Upper lobe of right lung (tissue), 1 donor: ENCODE measurements at places on chromosomes 1 and 21. TPM values are rescaled to one million over a fixed set of nuclear protein-coding genes. Genes with fewer than 3 reads are reported as not detected.

PADI2 gene
- total RNA-seq: 20.0 TPM

GRCh38 chr1:83999316-83999819 is 436 bp upstream of the TTLL7 start:
- peak; percentile 88 for DNase-seq

GRCh38 chr1:159187647-159188374 is 16.4 kb downstream of the CADM3 start:
- no peak for DNase-seq

DNA sequence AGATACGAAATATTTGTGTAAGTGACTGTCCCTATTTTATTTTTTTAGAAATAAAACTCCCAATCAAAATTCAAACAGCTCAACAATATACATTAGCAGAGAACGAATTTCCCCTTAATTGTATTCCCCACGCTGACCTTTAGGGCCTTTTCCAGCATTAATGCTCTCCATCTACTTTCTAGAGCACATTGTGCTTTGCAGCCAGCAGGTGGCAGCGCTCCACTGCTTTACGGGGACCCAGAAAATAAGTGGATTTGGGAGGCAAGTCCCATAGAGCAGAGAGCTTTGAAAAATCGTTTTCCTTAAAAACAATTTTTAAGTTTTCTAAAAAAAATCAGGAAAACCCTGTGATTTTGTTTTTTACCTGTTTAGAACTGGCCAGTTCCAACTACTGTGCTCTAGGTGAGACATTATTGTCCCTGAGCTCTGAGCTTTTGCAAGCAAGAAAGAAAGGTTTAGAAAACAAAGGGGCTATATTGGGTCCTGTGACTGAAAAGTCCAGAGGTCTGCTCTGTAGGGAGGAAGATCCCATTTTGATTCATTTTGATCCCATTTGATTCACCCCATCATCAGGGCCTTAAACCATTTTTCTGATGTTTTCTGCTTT is 144.4 kb upstream of the ZNF644 start:
- peak; percentile 76 for DNase-seq

GRCh38 chr1:228161866-228162265 is 3.7 kb upstream of the IBA57 start:
- DNase-seq: no peak
